ENCODE measurements at places on chromosomes 4 and X. TPM values are rescaled to one million over a fixed set of nuclear protein-coding genes. Genes with fewer than 3 reads are reported as not detected.
A peak's percentile ranks its signal among the peaks of the same experiment; 100 is the strongest.

Gene SSX4
- not detected for total RNA-seq

Gene PPA2
- 74.7 TPM for total RNA-seq

DNA sequence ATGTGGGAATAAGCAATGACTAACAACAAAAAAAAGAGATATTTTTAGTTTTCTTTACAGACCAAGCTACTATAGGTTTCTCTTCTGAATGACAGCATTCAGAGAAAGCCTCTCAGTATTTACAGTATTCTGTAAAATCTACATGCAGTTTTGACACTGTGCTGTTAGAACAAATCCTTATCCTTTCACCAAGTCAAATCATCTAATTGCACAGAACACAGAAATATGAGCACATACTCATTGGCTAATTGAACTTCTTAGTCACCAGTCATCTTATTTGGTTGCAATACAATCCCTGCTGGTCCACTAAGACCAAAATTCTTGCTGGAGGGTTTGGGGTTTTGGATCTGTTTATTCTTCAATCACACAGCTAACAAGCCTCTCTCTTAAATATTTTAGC, 5.7 kb downstream of the ACOT9 start:
- peaks cover 6% of the 10 kb centered on the region for H3K36me3 ChIP-seq
- peak overlapping the region; percentile 57 for H3K27ac ChIP-seq
- no peak for DNase-seq
- H3K27me3 ChIP-seq = no peaks in the 10 kb centered on the region
- peaks cover 61% of the 10 kb centered on the region for H3K4me1 ChIP-seq

Gene CYBB
- total RNA-seq = 0.39 TPM

GRCh38 chr4:16627999-16628398, 270.4 kb downstream of the LDB2 start:
- no peak overlapping the region for H3K4me3 ChIP-seq
- no peaks in the 10 kb centered on the region for H3K36me3 ChIP-seq
- DNase-seq = no peak
- H3K4me1 ChIP-seq = no peaks in the 10 kb centered on the region
- H3K27ac ChIP-seq = no peak overlapping the region

DNA sequence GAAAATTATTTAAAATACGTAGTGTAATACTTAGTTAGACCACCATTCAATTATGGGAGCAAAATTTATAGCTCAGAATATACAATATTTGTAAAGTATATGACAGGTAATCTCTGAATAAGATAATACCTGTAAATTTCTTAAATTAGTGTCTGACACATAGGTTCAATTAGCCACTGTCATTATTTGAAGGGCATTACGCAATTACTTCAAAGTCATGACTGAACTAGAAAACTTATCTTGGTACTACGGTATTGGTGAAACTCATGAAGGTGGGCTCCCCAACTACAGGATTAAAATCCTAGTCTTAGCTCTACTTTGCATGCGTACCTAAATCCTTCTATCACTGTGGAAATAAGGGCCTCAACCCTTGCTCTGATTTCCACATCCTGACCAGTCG, 860.7 kb downstream of the PCDH19 start:
- H3K27me3 ChIP-seq = peaks cover 10% of the 10 kb centered on the region
- H3K4me1 ChIP-seq = no peaks in the 10 kb centered on the region
- DNase-seq = no peak
- H3K36me3 ChIP-seq = no peaks in the 10 kb centered on the region
- H3K4me3 ChIP-seq = no peak overlapping the region
- no peak overlapping the region for H3K27ac ChIP-seq

DNA sequence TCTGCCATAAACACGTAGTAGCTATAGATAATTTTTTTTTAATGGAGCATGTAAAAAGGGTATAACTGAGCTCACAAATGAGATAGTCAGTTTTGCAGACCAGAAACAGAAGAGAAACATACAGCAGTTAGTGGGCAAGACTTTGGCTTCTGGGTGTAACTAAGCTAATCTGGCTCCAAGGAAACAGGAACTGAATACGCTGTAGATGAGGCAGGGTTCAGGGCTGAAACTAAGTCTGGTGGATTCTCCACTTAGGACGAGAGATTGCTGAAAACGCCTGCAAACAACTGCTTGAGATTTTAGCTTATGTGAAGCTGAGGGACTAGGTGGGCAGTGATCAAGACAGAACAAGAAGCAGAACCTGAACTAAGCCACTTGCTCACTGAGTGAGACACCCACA, 91.7 kb downstream of the SMIM20 start:
- no peak overlapping the region for H3K4me3 ChIP-seq
- H3K27me3 ChIP-seq = peaks cover 21% of the 10 kb centered on the region
- no peak overlapping the region for H3K27ac ChIP-seq
- H3K4me1 ChIP-seq = no peaks in the 10 kb centered on the region
- peaks cover 3% of the 10 kb centered on the region for H3K36me3 ChIP-seq

DNA sequence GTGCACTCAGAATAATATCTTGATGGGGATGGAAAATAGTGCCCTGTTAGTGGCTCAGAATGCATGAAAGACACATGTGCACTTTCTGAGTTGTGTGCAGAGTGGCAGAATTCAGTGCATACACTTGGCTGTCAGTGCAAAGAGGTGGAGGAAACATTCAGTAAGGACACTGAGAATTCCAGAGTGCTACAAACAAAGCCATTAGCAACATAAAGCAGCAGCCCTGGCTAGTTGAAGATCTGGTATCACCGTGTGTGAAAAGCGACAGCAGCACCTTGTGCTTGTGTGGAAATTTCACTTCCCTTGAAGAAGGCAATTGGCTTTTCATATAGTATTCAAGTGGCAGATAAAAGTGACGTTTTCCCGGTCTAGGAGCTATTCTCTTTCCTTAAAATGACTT, 810.4 kb downstream of the TRIML1 start:
- no peaks in the 10 kb centered on the region for H3K36me3 ChIP-seq
- DNase-seq = no peak
- no peak overlapping the region for H3K27ac ChIP-seq
- H3K4me1 ChIP-seq = no peaks in the 10 kb centered on the region
- H3K4me3 ChIP-seq = no peak overlapping the region
- H3K27me3 ChIP-seq = no peaks in the 10 kb centered on the region

DNA sequence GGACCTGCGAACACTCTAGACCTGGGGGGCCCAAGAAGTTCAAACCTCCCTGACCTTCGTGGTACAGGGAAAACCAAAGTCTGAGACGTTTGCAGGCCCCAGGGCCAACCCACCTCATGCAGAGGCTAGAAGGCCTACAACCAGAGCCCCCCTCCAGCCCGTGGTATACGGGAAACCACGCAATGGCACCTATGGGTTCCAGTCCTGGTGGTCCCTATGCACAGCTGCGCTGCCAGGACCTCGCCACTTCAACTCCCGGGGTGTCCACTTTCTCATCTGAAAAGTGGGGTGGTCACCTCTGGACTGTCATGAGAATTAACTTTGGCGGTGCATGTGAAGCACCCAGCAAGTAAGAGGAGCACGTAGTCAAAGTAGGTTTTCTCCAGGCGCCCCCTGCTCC, 8.4 kb upstream of the MSX1 start:
- H3K27me3 ChIP-seq = peaks cover 53% of the 10 kb centered on the region
- H3K4me1 ChIP-seq = peaks cover 18% of the 10 kb centered on the region

Gene GBA3
- total RNA-seq = not detected

DNA sequence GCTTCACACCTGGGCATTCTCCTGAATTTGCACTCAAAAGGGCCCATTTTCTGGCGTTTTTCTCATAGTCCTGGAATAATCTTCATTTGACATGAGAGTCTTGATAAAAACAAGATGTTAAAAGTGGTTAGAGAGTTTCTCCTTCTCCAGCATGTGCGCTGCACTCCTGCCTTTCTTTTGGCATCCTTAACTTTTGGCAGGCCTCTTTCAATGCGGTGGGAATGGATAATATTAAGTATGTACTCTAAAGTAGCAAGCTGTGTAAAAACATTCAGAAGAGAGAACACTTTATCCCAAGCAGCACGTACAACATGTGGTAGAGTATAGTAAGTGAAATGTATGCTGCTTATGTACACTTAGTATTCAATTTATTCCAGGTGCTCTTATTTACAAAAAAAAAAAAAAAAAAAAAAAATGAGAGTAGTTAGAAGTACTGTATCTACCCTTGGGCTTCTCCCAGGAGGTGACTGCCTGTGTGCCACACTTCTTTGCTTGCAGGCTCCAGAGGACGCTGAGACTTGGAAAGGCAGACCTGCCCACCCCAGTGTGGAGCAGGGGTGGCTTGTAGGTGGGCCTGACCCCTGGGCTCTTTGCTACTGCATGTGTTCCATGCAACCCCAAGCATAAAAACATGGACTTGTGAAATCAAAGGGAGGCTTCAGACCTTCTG, 3.9 kb downstream of the FGF2 start:
- H3K4me3 ChIP-seq = no peak overlapping the region
- DNase-seq = no peak
- H3K27me3 ChIP-seq = peaks cover 67% of the 10 kb centered on the region
- H3K27ac ChIP-seq = no peak overlapping the region
- peaks cover 19% of the 10 kb centered on the region for H3K4me1 ChIP-seq

- H3K27me3 ChIP-seq = no peaks in the 10 kb centered on the region
- H3K4me1 ChIP-seq = no peaks in the 10 kb centered on the region
- no peak overlapping the region for H3K27ac ChIP-seq
- DNase-seq = no peak
Measured at GRCh38 chr4:94856030-94856429, 98.3 kb downstream of the BMPR1B start.

DNA sequence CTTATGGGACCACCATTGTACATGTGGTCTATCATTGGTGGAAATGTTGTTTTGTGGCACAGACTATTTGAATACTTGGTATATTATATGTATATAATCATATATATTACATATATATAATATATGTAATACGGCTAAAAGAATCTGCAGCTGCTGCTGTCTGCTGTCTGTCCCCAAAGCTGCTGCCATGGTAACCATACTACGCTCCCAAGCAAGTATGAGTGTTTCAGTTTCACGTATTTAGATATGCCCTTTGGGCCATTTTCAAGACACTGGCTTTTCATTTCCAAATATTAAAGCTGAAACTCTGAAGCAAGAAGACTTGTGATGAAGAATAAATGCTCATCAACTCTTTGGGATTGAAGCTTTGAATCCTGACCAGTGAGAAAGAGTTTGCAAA, 42.0 kb upstream of the ARSJ start:
- H3K27ac ChIP-seq = no peak overlapping the region
- no peaks in the 10 kb centered on the region for H3K27me3 ChIP-seq
- H3K4me3 ChIP-seq = no peak overlapping the region
- H3K4me1 ChIP-seq = no peaks in the 10 kb centered on the region

Gene SPP1
- not detected for total RNA-seq

GRCh38 chr4:2402048-2402842, 16.2 kb downstream of the ZFYVE28 start:
- peak overlapping the region; percentile 70 for H3K4me3 ChIP-seq
- H3K27me3 ChIP-seq = no peaks in the 10 kb centered on the region
- H3K27ac ChIP-seq = no peak overlapping the region
- no peaks in the 10 kb centered on the region for H3K36me3 ChIP-seq
- H3K4me1 ChIP-seq = peaks cover 20% of the 10 kb centered on the region
- DNase-seq = no peak

- no peaks in the 10 kb centered on the region for H3K36me3 ChIP-seq
- DNase-seq = peak; percentile 74
- peaks cover 10% of the 10 kb centered on the region for H3K27me3 ChIP-seq
- H3K27ac ChIP-seq = no peak overlapping the region
- H3K4me3 ChIP-seq = no peak overlapping the region
Measured at GRCh38 chr4:182938205-182938645, 21.0 kb upstream of the DCTD start.

Gene DSPP
- not detected for total RNA-seq

DNA sequence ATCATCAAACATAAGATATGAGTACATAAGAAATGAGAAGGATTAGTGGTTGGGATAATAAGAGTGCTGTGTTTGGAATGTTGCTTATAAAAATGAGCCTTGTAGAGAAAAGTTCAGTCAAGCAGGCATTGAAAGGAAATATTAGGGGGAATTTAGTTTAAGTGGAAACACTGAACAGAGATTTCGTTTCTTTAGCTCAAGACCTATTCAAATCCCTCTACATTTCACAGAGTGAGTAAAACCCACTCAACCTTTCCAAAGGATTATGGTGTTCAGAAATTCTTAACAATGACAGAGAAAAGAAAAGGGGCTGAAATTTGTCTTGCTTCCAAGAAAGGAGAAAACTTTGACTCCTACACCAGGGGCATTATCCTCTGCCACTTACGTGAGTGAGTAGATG, 1072.4 kb upstream of the LCORL start:
- no peak for DNase-seq
- no peaks in the 10 kb centered on the region for H3K27me3 ChIP-seq
- no peaks in the 10 kb centered on the region for H3K36me3 ChIP-seq
- no peak overlapping the region for H3K27ac ChIP-seq

DNA sequence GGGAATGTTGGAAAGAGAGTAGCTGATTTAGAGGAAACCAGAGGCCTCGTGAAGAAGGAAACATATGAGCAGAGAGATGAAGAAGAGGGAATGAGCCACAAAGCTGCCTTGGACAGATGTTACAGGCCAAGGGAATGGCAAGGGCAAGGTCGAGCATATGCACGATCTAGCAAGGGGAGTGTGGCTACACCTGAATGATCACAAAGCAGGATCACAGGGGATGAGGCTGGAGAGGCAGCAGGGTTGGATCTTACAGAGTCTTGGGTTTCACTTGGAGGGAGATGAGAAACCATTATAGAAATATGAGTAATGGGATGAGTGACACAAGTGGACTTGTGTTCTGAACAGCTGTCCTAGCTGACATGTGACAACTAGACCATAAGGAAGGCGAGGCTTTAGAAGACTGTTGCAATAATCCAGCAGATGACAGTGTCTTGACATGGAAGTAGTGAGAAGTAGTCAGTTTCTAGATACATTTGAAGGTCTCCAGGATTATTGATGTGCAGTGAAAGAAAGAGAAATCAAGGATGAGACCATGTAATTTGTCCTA, 58.7 kb downstream of the RASGEF1B start:
- H3K4me1 ChIP-seq = no peaks in the 10 kb centered on the region
- no peak overlapping the region for H3K4me3 ChIP-seq
- DNase-seq = no peak
- no peaks in the 10 kb centered on the region for H3K36me3 ChIP-seq

Gene FRAS1
- 0.07 TPM for total RNA-seq

GRCh38 chr4:127782275-127783025, at the start of gene HSPA4L:
Gene HSPA4L, plus strand, starts transcription at chr4:127782322. Its CDS starts 229 bp downstream, at chr4:127782551.
- peak; percentile 73 for DNase-seq
- peaks cover 64% of the 10 kb centered on the region for H3K27me3 ChIP-seq
- H3K4me1 ChIP-seq = peaks cover 21% of the 10 kb centered on the region
- peak within 1 kb of the TSS; percentile 95 for H3K4me3 ChIP-seq

DNA sequence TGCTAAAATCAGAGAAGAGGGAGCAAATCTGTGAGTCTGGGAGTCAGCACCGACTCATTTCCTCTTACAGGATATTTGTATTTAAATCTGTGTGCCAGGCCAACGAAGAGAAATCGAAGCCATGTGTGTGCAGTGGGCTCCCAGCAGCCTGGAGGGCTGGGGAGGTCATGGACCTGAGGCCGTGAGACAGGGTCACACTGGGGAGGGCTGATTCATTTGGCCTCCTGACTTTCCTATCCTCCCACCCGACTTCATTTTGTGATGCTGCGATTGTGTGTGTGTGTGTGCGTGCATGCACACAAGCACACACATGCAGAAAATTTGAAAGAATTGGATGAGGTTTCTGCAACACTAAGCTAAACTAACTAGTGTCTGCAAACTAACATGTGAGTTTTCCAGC, 48.7 kb upstream of the STX18 start:
- H3K4me3 ChIP-seq = no peak overlapping the region
- no peak for DNase-seq
- H3K36me3 ChIP-seq = peaks cover 12% of the 10 kb centered on the region
- H3K4me1 ChIP-seq = no peaks in the 10 kb centered on the region

Gene HS3ST1
- total RNA-seq = not detected

- H3K4me3 ChIP-seq = no peak overlapping the region
- no peaks in the 10 kb centered on the region for H3K4me1 ChIP-seq
- H3K27ac ChIP-seq = no peak overlapping the region
- H3K27me3 ChIP-seq = peaks cover 7% of the 10 kb centered on the region
Measured at GRCh38 chr4:84401701-84402306, 97.3 kb downstream of the NKX6-1 start.
